ENCODE measurements at places on chromosomes 11 and 22. TPM values are rescaled to one million over a fixed set of nuclear protein-coding genes. Genes with fewer than 3 reads are reported as not detected.

Gene CATSPER1
- total RNA-seq: under 0.01 TPM

Gene OR8I2
- not detected for total RNA-seq

Gene OR5A1
- not detected for total RNA-seq

Gene OR5A2
- total RNA-seq: not detected

Gene RHOD
- 14.7 TPM for total RNA-seq

Gene MADD
- total RNA-seq: 22.0 TPM

Gene APOL1
- total RNA-seq: 9.8 TPM

Gene KDM4D
- total RNA-seq: 1.4 TPM

Gene C22orf42
- total RNA-seq: not detected

Gene ADAMTS8
- under 0.01 TPM for total RNA-seq

Gene UBQLN3
- not detected for total RNA-seq

Gene OR51B2
- not detected for total RNA-seq

Gene OR51B5
- not detected for total RNA-seq

Gene BAIAP2L2
- total RNA-seq: 7.2 TPM

Gene HPX
- total RNA-seq: 0.50 TPM

Gene MMP27
- total RNA-seq: not detected

Gene CD248
- total RNA-seq: 103 TPM

Gene P2RY2
- under 0.01 TPM for total RNA-seq

Gene ANO9
- not detected for total RNA-seq

Gene OPCML
- total RNA-seq: 0.22 TPM

Gene MYO7A
- 0.12 TPM for total RNA-seq

Gene CRYBB3
- not detected for total RNA-seq
